CD8-positive, alpha-beta T cell (primary cell): ENCODE measurements at places on chromosomes 4 and X.

DNA sequence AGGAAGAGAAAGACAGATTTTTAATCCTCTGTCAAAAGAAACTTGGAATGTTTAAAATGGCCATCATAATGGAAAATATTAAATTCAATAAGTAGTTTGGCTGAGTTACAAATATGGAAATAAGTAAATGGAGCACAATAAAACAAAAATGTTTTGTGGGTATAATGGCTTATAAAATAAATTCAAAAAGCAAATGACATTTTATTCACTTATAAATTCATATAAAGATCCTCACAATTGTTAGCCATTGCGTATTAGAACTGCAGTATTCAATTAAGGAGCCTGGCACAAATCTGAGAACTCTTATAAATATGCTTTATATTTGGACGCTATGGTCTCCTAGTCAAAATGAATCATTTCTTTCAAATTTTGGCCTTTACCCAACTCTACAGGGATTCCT lies 339.0 kb upstream of the PABPC4L start:
- DNase-seq = no peak

- DNase-seq = no peak
Observed at GRCh38 chr4:88802138-88802537, 104.5 kb upstream of the NAP1L5 start.

DNA sequence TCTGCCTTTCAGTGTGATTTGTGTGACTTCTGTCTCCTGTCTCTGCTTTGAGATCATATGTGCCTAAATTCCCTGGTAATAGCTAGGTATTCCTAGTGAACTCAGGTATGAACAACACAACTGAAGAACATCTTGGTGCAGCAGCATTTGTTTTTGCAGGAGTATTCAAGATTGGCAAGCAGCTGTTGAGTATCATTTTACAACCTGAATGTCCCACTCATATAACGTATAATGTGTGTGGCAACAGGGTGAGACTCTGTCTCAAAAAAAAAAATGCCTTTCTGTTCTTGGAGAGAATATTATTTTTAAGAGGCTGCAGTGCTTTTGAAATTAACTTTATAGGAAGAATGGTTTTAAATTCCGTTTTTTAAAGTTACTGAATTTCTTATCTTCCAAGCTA lies 7.7 kb downstream of the LSM6 start:
- no peak for DNase-seq

GRCh38 chr4:139253713-139254112 lies 26.3 kb downstream of the MGARP start:
- DNase-seq = no peak

DNA sequence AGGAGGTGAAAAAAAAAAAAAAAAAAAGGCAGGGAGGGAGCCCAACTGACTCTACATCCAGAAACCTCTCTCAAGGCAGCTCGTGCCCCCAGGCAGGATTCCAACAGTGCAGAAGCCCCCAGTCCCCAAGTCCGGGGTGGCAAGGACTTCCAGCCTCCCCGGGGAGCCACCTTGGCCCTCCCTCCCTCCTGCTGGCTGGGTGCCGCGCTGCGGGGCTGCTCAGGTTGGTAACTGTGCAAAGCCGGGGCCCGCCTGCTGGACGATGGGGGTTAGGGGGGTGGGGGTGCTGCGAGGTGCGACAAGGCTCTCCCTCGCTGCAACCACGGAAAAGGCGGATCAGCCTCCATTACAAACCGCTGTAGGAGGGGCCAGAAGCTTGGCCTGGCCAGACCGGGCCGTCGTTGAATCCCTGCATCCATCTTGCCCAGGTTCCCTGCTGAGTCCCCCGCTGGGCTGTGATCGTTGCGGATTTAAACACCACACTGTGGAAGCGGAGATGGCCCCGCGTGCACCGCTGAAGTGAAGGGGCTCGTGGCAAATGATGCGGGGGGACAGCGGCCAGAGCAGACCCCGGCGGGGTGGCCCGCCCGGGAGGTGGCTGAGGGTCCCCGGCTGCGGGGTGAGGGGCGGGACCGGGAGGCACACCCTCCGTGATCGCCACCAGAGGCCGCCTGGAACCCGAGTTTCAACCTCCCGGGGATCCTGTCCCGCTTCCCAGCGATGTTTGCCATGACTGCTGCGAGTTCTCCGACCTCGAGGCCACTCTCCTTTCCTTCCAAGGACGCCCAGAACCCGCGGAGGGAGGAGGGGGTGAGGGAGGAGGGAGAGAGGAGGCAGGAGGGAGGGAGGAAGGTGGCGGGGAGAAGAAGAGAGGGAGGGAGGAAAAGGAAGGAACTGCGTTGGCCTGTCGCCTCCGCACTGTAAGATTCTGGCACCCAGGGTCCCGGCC lies 58.0 kb upstream of the DDX3X start:
- DNase-seq = peak; percentile 74

DNA sequence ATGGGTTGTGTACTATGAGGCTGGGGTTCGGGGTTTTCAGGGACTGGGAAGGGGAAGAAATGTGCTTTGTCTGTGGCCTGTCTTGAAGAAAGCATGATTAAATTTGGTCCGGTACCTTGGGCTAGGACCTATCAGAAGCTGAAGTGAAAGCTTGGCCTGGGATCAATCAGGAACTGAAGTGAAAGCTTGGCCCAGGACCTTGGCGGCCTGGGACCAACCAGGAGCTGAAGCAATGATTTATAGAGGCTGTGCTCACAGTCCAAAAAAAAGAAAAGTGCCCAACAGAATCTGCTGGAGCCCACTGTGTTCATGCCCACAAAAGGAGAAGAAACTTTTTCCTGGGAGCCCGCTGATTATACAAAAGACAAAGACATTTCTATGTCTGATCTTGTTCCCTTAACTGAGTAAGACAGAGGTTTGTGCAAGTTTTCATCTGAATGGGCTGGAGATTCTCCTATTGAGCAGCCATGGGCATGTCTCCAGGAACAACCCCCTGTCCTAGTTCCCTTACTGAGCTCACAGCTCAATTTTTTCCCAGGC lies 1427.9 kb downstream of the FAM133A start:
- DNase-seq = no peak

- no peak for DNase-seq
Observed at GRCh38 chrX:116239944-116240840, 69.6 kb downstream of the AGTR2 start.

- DNase-seq = no peak
Observed at GRCh38 chr4:26058537-26058936, 144.5 kb downstream of the SMIM20 start.

DNA sequence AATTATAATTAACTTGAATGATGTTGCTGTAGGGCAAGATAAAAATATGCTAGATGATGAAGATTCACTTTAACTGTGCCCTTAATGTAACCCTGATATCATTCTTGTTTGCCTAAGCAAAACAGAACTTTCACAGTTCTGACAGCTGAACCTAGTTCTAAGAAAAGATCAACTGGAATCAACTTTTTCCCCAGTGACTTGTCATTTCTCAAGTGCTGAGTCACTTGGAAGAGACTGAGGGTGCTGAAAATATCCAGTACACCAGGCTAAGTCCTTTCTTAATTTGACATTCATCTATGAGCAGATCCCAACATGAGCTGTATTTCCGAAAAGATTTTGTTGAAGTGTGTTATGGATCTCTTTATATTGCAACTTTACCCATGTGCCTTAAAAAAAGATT lies 140.4 kb downstream of the MID1IP1 start:
- DNase-seq = no peak

DNA sequence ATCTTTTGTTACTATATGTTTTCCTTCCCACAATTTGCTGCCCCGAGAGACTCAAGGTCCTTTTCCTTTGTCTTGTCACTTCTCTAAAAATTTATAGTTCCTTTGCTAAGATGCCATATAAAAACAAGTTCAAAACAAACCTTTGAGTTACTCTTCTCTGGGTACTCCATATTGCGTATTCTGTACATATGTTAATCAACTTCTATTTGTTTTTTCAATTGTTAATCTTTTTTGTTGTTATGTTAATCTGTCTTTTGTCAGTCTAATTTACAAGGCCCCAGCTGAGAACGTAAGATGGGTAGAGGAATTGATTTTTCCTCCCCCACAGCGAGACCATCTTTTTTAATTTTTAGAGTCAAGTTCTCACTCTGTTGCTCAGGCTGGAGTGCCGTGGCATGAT lies 7.2 kb upstream of the PPEF2 start:
- DNase-seq = no peak
